ENCODE measurements at places on chromosomes 12 and 14.
A peak's percentile ranks its signal among the peaks of the same experiment; 100 is the strongest.

DNA sequence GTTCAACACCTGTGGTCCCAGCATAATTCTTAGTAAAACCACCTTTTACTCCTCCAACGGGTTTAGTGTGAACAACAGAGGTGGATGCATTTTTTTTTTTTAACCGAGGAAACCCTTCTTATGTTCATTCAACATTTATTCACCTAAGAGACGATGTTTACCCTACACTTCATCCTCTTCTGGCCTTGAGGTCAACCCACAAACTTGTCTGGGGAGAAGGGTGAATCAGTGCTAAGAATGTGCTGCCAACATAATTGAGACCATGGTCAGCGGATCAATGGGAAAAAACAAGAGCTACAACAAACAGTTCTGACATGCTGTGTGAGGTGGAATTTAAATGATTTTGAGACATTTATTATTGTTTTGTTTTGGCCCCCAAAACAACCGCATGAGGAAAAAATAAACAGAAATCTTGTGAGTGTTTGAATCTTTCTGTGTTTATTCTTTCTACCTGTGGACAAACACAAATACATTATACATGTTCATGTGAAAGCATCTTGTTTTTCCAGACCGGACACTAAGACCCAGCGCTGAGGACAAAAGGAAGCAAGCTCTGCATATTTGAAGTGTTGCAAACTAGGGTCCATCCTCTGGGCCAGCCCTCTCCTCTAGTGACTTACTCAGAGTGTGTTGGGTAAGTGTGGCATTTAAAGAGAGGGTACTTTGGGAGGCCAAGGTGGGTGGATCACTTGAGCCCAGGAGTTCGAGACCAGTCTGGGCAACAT, 5.1 kb upstream of the USP30 start:
- DNase-seq = no peak

- DNase-seq = no peak
Observed at GRCh38 chr12:53073881-53074280, 5.3 kb downstream of the SPRYD3 start.

GRCh38 chr14:79805636-79806035, 405.7 kb downstream of the DIO2 start:
- DNase-seq = no peak

DNA sequence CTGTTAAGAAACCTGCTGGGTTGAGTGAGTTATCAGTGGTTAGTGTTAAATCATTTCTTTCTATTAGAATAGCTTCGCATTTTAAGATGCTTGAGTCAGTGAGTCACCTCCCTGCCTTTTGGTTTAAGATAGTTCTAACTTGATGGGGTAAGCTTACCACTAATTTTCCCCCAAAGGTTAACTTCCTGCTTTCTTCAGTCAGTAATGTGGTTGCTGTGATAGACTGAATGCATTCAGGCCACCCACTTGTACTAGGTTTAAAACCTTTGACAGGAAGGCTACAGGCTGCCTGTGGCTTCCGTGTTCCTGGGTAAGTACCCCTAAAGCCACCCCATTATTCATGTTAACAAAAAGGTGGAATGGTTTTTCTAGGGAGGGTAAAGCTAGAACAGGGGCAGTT, 25.3 kb downstream of the CLEC2A start:
- peak; percentile 20 for DNase-seq

DNA sequence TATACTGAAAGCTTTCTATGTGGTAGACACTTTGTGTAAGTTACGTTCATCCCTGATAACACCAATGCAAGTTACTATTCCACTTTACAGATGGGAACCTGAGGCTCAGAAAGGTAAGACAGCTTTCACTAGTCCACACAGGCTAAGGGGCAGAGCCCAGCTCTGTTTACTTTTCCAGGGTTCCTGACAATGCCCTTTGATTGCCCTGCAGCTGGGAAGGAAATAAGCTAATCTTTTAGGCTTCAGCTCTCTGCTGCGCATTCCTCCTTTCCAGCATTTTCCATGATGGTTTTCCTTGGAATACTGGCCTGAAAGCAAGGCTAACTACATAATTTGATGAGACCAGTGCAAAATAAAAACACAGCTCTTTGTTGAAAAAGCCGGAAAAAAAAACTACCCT, 185.7 kb upstream of the BTG1 start:
- no peak for DNase-seq

DNA sequence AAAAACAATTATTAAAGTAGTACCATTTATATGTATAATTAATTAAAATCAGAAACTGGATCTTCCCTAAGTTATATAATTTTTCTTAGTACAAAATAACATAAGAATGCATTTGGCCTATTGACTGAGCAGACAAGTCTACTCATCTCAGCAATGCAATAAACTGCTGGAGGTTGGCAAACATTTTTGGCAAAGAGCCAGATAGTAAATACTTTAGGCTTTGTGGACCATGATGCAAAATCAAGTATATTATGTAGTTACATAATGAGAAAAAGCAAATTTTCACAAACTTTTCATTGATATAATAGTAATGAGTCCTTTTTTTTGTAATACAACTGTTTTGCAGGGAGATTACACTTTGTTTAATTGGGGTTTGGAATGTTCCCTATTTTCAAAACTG, 30.9 kb downstream of the ERGIC2 start:
- DNase-seq = no peak

- peak; percentile 51 for DNase-seq
Observed at GRCh38 chr12:6416596-6416995, 28.2 kb upstream of the CD27 start.

DNA sequence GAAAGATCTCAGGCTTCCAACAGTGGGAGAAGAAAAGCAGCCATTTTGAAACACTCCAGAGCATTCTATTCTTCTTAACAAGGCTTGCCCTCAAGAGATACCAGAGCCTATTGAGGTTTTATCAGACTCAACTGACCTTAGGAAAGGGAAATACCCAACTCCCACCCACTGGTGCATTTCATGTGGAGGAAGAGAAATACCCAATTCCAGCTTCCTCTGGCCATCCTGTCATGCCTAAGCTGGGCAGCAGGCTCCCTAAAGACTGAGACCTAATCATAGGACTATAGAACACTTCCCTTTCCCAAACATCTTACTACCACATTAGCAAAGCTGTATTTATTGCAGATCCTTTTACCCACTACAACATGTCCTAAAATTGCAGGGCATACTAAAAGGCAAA, 164.5 kb downstream of the KIF21A start:
- DNase-seq = no peak

DNA sequence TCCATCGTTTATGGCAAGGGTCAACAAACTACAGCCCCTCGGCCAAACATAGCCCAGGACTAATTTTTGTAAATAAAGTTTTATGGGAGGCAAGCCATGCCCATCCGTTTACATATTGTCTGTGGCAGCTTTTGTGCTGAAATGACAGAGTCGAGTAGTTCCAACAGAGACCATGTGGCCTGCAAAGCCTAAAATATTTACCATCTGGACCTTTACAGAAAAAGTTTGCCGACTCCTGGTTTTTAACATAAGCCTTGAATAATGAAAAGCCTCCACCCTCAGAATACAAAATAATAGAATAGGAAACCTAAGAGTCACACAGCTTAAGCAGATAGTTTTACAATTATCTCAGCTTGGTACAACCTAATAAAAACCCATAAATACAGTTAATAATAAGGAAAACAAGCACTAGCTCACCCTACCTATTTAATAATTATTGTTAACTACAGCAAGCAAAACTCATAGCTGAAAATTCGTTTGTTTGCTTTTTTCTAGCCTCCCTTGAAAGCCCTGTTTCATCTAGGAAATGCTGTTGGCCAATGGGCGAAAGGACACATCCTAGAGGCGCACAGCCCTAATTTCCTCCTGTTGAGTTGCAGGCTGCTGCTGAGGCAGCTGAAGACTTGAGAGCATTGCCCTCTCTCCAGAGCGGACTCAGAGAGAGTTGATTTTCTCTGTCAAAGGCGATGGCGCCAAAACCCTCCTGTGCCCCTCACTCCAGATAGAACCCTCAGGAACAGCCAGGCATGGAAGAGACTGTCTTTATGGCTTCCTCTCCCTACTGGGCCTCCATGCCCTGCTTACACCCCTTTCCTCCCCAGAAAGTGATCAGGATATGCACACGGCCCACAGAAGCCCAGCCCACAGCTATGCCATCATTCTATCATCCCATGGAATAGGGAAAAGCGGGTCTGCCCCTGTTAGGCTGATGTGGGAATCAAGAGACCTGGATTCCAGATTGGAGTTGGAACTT, 107.2 kb downstream of the DPF3 start:
- no peak for DNase-seq

GRCh38 chr14:52272375-52272774, 4.9 kb downstream of the PTGDR start:
- peak; percentile 36 for DNase-seq

GRCh38 chr12:24555730-24556129, 393.2 kb downstream of the BCAT1 start:
- DNase-seq = no peak

GRCh38 chr12:100391856-100392255, 35.0 kb downstream of the SLC17A8 start:
- no peak for DNase-seq
